ENCODE measurements at places on chromosomes 6 and 20.
A peak's percentile ranks its signal among the peaks of the same experiment; 100 is the strongest.

GRCh38 chr6:116945809-116946208 lies 68.8 kb downstream of the RFX6 start:
- DNase-seq = no peak

GRCh38 chr20:52787216-52787615 lies 184.9 kb upstream of the TSHZ2 start:
- DNase-seq = no peak

DNA sequence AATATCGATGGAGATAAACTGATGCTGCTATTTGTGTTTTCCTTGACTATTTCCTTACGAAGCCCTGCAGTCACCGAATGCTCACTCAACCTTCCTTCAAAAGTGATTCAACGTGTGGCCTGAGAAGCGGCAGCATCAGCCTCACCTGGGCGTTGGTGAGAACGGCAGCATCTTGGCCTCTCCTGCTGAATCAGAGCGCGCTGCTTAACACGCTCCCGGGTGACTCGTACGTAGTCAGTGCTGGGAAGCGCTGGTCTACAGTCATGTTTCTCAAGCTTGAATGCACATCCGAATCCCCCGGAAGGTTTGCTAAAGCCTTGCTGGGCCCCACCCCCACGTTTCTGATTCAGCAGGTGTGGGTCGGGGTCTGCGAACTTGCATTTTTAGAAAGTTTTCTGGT lies 214.1 kb upstream of the RREB1 start:
- no peak for DNase-seq

DNA sequence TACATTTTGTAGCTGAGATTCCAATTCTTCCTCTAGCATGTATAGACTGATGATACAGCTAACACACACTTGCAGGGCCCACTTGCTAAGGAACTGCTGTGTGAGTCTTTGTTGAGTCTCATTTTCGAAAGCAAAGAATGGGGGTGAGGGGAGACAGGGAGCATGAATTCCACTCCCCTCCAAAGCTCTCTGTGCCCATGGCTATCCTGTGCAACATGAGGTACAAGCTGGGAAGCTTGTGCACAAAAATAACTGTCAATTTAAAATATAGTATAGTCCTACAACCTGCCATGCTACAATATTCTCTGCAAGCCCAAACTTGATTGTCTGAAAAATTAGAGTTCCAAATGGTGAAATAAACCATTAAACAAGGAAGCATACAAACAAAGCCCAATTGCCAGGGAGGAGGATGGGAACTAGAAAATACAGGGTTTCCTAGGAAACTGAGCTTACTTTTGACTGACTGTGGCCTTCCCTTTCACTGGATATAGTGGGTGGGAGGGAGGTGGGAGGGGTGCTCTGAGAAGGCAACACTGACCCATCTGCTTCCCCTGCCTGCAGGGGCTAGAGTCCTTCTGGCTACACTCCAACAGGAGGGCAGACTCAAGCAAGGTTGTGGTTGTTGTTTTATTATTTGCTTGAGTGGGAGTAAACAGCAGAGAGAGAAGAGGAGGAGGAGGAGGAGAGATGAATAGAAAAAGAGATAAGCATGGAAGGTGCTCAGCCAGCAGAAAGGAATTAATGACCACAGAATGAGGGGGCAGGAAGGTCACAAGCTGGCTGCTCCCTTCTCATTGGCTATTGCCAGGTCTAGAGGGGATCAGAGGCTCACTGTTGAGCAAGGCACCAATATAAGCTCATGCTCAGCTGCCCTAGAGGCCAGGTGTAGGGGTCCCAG lies 84.6 kb downstream of the FYN start:
- DNase-seq = no peak

DNA sequence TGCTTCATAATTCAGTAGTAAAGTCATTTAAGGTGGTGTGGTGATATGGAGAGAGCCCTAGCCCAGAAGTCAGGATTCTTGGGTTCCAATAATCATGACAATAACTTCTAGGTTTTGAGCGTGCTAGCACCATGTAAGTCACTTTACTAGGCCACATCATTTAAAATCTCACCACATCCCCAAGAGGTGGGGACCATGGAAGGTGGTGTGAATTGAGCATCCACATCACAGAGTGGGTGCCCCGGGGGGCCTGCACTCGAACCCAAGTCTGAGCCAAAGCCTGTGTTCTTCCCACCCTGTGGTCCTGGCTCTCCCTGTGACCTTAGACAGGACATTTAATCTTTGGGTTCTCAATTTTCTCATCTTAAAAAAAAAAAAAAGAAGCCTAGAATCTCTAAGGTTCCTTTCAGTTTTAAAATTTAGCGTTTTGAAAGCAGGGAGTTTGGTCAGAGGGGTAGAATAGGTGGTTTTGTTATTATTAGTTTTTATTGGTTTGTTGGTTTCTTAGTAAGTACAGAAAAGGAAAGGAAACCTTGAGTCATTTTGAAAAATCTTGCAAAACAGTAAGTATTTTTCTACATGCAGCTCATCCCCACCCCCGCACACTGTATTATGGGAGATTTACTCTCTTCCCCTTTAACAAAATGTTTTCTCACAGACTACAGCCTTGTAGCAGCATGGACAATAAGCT lies 26.4 kb downstream of the ARMC2 start:
- no peak for DNase-seq

DNA sequence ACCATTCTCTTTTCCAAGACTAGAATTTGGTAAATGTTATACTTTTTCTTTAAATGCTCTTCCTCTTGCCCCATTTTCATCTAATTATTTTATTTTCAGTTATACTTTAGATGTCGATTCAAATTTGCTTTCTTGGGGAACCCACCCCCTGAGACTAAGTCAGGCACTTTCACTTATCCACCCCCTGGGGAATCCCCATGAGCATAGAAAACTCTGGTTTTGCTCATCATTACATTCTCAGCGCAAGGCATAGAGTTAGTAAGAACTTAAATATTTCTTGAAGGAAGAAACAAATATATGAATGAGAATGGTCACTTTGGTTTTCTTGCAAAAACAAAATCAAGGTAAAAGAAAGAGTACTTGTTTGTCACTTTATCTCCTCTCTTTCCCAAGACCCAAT lies 25.1 kb upstream of the HSF2 start:
- DNase-seq = no peak

GRCh38 chr6:305371-306206 lies 13.3 kb downstream of the DUSP22 start:
- no peak for DNase-seq

DNA sequence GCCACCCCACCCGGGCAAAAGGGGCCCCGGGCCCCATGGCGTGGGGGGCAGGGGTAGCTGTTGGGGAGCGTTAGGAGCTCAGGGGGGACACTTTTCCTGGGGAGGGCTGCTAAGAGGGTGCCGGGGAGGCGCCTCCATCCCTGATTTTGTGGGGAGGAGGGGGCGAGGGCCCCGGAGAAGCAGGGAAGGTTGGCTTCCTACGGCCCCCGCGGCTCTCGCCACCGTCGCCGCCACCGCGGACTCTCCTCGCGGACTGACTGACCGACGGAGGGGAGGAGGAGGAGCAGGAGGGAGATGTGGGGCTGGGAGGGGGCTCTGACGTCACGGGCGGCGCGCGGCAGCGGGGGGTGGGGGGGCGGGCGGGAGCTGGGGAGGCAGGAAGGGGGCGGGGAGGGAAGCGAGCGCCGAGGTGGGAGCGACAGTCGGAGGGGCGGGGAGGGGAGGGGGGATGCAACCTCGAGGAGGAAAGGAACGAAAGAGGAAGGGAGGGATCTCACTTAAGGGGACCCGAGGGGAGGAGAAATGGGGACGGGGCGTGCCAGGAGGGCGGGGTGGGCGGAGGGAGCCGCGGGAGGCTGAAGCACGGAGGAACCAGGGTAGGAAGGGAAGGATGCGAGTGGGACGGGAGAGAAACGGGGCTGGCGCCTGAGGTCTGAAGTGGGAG lies 5.1 kb downstream of the GABBR1 start:
- peak; percentile 34 for DNase-seq

DNA sequence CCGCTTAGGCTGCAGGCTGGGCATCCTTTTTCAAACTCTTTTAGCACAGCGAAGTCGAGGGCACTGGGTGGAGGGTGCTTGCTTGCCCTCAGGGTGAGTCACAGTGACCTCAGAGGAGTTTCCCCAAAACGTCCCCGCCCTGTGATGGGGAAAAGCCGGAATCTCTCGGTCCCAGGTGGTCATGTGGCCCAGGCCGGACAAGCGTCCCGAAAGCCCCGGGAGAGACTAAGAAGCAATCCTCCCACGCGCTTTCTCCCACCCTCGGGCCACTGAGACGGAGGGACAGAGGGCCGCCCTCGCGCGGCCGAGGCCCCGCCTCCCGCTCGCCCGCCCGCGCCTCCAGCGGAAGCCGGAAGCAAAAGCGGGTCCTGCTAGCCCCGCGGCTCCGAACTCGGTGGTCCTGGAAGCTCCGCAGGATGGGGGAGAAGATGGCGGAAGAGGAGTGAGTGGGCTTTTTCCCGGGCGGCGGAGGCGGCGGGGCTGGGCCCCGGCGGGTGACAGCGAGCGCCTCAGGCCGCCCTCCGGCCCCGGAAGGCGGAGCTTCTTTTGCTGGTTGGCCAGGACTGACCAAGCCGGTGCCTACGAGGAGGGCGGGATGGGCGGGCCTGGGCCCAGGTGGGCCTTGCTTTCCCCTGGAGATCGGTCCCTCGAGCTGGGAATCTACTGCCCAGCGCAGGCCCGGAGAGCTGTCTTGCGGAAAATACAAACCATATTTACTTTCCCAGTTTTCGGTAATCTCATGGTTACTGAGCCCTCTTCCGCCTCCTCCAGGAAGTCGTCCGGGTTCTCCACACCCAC lies at the start of gene SLC9A8:
Gene SLC9A8, plus strand, starts transcription at position 322 of the 798 bp plus-strand sequence. Its CDS starts 95 bp downstream, at position 417.
- peak; percentile 87 for DNase-seq

DNA sequence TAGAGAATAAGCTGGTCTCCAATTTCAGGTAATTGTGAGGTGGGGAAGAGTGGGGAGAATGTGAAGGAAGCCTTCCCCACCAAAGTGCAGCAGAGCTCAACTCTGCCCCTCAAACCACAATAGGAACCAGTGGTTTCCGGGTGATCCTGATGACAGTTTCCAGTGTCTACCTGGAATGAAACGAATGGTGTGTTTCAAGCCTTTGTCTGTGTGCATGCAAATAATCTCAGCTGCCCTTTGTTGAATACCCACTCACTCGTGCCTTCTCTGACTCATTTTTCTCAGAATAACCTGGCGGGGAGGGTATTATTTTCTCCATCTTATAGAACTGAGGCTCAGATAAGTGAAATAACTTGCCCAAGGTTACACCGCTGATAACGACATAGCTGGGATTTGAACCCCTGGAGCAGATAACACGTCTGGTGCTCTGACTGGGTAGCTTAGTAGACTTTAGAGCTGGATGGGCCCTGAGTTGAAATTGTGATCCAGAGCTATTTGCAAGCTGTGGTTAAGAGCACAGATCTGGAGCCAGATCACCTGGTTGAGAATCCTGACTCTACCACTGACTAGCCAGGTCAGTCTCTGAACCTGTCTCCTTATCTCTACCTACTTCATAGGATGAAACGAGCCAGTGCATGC lies 85.1 kb downstream of the EYA2 start:
- no peak for DNase-seq

DNA sequence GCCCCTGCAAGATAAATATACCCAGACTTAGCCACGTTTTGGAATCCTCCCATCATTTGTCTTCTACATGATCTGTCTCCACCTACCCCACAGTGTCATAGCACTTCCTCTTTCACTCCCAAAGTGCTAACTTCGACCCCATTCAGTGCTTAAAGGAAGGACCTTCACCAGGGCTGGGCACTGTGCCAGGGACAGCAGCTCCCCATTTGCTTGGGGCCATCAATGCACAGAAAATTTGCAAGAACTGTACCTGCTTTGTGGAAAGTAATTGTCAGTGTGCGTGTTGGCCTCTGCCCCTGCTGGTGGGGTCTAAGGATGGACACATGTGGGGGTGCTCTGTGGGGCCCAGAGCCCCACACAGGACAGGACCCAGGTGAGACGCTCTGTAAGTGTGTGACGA lies 5.2 kb upstream of the BPIFA2 start:
- DNase-seq = no peak

GRCh38 chr6:157230910-157231309 lies 92.4 kb downstream of the TMEM242 start:
- DNase-seq = no peak

- DNase-seq = peak; percentile 65
Observed at GRCh38 chr6:33123732-33124524, 48.1 kb downstream of the HLA-DPB1 start.

GRCh38 chr6:139625998-139626975 lies 251.8 kb upstream of the CITED2 start:
- DNase-seq = no peak

DNA sequence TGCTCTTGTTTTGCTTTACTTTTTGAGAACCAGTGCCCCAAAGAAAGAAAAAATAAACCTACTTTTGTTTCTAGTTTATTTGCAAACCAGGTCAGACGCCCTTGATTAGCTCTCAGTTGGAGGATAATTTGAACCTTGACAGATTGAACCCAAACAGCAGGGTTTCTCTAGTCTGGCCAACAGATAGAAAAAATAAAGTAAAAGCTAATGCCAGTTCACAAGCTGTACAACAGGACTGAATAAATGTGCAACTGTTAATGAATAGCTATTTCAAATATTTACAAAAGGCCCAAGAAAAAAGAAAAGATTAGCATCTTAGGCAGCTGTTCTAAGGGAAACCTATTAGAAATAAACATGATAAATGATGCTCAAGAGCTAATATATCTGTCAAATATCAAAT lies 331.8 kb downstream of the CDKAL1 start:
- no peak for DNase-seq

GRCh38 chr6:118685823-118686449 lies 34.5 kb upstream of the CEP85L start:
- DNase-seq = no peak

DNA sequence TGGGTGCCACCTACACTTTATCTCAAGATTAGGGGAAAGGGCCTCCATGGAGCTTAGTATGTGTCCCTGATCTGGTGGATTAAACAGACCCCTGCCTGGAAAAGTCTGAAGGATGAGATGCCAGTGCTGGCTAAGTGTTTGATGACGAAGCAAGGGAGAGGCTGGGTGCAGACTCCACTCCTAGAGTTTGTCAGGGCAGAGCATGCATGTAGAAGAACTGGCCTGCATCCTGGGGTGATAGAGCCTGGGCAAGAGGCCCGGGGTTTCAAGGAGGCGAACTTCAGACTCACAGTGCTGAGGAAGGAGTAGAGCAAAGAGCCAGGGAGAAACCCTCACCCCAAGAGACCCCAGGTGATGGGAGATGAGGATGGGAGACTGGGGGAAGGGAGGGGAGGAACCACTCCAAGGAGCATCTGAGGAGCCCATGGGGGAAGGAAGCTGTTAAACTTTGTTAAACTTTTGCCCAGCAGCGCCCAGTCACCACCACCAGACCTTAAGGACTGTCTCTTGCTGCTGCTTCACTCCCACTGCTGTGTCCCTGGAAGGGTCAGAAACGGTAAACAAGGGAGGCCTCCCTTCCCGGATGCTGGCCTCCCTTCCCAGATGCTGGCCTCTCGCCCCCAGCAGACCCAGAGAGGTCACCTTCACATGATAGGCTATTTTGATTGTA lies 61.6 kb downstream of the RPRD1B start:
- no peak for DNase-seq

GRCh38 chr6:45836438-45836824 lies 179.2 kb downstream of the CLIC5 start:
- no peak for DNase-seq
